ENCODE measurements at places on chromosomes 5 and 9.

- no peak for DNase-seq
Observed at GRCh38 chr5:74526111-74526510, 114.4 kb downstream of the ENC1 start.

GRCh38 chr5:59559323-59559722, 334.2 kb downstream of the PDE4D start:
- no peak for DNase-seq

GRCh38 chr5:103037673-103038455, 82.1 kb downstream of the GIN1 start:
- DNase-seq: no peak

GRCh38 chr9:134560654-134561053, 80.9 kb upstream of the COL5A1 start:
- no peak for DNase-seq

DNA sequence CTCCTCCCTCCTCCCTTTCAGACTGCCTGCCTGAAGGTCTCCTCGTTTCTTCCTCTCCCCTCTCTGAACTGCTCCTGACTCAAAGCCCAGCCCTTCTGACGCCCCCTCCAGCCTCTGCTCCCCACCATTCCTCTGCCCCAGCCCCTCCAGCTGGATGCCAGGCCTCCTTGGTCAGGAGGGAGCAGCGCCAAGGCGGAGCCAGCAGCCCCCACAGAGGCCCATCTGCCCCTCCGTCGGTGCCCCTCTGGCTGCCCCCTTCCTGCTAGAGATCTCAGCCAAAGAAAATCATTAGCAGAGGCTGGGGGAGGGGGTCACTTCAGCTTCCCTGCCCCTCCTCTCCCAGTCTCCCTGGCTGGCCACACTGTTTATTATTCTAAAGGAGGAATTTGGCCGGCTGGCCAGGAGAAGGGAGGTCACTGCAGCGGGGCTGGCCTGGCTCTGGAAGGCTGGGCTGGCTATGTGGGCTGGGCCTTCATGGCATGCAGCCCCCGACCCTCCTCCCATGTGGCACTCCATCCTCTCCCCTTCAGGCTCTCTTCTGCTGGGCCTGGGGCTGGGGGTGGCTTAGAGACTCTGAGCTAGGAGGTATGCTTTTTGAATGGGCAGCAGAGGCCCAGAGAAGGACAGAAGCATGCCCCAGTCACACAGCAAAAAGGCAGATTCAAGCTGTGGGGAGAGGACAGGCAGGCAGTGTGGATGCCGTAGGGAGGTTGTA, 16.9 kb downstream of the PDGFRB start:
- no peak for DNase-seq

All from hematopoietic multipotent progenitor cell treated with erythropoietin and hydrocortisone succinate and interleukin-3 and kit ligand, for 8 days (in vitro differentiated cells).